ENCODE measurements at places on chromosomes 2 and 18.

DNA sequence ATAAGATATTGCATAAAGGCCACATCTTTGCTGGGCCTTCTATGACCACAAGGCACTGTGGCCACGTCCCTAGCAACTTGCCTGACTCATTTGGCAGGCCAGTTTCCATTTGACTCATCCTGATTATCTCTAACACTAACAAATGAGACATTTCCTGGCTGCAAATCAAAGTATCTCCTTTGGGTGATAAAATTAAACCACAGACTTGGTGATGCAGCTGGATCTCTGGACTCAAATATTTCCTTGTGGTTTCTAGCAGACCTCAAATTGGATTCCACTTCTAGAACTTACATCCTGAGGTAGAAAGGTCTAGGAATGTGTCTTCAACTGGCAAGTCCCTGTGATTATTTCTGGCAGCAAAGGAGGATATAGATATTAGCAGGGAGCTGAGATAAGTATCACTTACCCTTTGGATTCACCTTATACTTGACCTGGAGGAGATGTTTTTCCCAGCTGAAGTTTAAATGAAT lies 167.9 kb upstream of the NXPH2 start:
- DNase-seq = no peak

DNA sequence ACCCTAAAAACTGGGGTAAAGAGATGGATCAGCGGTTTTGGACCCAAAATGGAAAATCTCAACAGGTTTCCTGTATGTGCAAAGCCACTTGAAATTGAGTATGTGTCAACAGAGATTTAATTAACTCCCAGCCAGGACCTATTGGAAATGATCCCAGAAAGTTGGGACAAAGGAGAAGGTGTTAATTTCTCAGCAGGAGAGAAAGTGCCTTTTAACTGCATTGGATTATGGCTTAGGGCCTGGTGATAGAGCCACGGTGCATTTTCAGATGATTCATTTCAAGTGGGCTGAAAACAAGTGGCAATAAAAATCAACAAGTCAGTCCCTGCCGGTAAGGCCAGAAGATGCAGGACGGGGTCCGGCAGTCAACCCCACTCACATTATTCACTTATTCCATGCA lies 80.2 kb upstream of the BCL11A start:
- DNase-seq = no peak

DNA sequence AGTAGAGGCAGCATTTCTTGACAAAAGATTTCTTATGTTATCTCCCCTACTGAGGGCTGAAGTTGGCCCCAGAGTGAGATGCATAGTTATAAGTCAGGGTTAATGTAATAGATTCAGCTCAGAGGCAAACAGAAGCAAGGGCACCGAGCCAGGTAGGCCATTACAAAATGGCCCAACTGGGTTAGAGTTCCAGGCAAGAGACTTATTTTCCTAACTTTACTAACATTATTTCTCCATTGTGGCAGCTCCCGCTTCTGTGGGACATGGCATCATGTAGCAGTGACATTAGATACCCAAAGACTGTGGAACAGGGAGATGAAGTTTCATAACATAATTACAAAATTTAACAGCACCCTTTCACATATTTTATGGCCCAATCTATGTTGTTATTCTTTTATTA lies 27.1 kb downstream of the TSPYL6 start:
- no peak for DNase-seq

GRCh38 chr2:67777836-67778429 lies 284.9 kb downstream of the C1D start:
- no peak for DNase-seq

Data from stimulated activated CD4-positive, alpha-beta T cell treated with anti-CD3 and anti-CD28 coated beads, Interleukin-15, amount 100 ng/mL, for 1 hour (primary cell).